ENCODE measurements at places on chromosomes 3 and 15. TPM values are rescaled to one million over a fixed set of nuclear protein-coding genes. Genes with fewer than 3 reads are reported as not detected.

Gene NPAP1
- not detected for total RNA-seq

Gene VGLL4
- 36.3 TPM for total RNA-seq

Gene TRPM1
- not detected for total RNA-seq

Gene OR5K2
- total RNA-seq = not detected

Gene PCCB
- total RNA-seq = 32.0 TPM

Gene AZI2
- 46.4 TPM for total RNA-seq

Gene WNT7A
- total RNA-seq = 0.16 TPM

Gene CDCP1
- total RNA-seq = 85.6 TPM
